ENCODE measurements at places on chromosomes 1 and 21.
A peak's percentile ranks its signal among the peaks of the same experiment; 100 is the strongest.

DNA sequence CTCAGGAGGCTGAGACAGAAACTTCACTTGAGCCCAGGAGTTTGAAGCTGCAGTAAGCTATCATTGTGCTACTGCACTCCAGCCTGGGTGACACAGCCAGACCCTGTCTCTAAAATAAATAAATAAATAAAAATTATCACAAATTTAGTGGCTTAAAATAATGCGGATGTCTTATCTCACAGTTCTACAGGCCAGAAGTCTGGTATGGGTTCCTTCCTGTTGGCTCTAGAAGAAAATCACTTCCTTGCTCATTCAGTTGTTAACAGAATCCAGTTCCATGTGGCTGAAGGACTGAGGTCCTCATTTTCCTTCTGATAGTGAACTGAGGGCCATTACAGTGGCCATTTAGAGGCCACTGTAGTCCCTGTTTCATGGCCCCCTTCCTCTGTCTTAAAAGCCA, 94.6 kb upstream of the S1PR1 start:
- DNase-seq: no peak

DNA sequence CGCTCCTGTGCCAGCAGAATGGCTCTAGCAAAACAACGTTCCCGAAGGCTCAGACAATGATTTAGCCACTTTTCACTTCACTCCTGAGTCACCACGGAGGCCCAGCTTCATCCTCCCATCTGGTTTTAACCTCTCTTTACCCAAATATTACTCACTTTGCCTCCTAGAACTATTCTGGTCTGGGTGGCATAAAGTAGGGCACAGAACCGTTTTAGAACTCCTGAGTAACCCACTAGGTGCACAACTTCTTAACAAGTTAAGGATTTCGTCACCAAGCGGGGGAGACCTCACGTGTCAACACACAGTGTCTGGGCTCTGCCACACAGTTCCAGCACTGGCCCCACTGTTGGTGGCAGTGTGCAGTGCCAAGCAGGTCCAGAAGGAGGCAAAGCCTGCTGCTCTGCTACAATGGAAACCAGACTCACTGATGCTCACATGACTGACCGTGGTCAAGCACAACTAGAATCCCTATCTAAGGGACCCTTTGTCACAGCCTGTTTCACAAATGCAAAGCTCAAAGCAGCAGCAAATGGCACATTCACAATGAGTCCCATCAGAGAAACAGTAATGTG, 121.7 kb downstream of the SIPA1L2 start:
- DNase-seq: no peak

DNA sequence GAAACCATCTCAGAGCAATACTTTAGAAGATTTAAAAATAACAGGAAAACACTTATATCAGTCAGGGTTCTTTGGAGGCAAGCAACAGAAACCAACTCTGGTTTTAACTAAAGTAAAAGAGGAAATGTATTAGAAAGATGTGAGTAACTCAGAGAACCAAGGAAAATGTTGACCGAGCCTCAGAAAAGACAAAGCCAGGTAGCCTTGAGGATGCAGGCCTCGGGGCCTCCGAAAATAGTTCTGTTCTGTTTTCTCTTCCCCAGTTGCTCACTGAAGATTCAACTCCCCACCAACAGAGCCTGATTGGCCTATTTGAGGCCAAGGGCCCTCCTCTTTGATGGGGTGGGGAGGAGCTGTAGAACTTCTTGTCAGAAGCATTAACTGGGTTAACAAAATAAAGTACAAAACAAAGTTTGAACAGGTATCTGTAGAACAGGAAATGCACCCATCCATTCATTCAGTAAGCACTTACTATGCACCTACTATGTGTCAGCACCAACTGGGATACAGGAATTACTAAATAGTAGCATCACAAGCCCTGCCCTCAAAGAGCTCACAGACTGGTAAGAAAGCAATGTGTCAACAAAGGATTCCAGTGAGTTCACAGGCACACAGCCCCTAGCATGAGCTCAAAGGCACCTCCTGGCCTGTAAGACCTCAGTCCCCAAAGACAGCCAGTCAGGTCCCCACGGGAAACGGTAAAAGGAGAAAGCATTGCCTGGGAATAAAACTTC, 12.6 kb downstream of the SLAMF8 start:
- DNase-seq: no peak

DNA sequence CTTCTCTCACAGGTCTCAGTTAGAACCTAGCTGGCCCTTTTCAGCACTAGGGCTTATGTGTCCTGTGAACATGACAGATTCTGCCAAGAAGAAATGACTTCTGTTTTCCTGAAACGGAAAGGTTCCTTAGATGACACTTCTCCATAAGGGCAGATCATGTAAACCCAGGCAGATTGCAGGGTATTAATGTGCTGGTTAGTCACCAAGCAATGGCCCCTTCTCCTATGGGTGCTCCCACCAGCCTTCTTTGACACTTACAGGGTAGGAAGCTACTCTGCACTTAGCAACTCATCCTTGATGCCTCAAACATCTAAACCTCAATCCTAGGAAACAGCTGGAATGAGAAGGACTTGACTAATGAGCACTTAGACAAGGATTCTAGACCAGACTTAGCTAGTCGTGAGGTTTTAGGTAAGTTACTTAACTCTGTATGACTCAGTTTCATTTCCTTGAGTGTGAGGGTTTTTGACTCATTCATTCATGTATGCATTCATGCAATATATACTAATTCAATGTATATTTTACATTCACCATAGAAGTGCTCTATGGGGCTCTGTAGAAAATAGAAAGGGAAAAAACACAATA, 74.1 kb upstream of the PLXNA2 start:
- no peak for DNase-seq

- DNase-seq: no peak
These were observed 574.9 kb upstream of the CAMK1G start for GRCh38 chr1:209008586-209008985.

- peak; percentile 56 for DNase-seq
These were observed 292.8 kb upstream of the VAMP3 start for GRCh38 chr1:7478142-7478790.

DNA sequence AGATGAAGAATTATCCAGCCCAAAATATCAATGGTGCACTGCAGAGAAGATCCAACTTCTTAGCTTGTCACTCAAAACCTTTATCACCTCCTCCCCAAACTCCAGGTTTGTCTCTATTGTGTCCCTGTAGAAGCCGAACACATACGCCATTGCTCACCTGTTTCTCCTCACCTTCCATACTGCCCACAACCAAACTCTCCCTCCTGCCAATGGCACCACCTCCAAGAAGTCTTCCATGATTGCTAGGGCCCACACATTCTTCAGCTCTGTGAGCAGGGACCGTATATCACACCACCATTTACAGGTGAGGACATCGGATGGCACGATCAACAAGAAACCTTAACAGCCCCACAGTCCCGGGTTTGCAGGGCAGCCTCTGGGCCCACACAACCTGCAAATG, 2.2 kb downstream of the LAPTM5 start:
- DNase-seq: no peak

GRCh38 chr1:79903321-79903720, 896.8 kb upstream of the ADGRL4 start:
- no peak for DNase-seq

DNA sequence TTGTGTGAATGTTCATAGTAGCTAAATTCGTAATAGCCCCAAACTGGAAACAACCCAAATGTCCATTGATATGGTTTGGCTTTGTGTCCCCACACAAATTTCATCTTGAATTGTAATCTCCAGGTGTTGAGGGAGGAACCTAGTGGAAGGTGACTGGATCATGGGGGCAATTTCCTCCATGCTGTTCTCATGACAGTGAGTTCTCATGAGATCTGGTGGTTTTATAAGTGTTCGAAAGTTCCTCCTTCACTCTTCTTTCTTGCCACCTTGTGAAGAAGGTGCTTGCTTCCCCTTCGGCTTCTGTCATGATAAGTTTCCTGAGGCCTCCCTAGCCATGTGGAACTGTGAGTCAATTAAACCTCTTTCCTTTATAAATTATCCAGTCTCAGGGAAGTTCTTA, 11.3 kb downstream of the UBE2G2 start:
- no peak for DNase-seq

DNA sequence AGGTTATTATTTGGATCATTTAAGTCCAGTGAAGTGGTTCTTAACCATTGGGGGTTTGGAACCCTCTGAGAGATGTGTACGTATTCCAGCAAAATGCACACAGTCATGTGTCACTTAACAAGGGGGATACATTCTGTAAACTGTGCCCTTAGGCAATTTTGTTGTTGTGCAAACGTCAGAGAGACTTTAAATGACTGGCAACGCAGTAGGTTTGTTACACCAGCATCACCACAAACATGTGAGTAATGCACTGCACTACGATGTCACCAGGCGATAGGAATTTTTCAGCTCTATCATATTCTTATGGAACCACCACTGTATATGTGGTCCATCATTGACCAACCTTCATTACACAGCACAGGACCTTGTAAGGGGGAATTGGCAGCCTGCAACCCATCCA, 11.9 kb downstream of the AHCYL1 start:
- no peak for DNase-seq

- DNase-seq: no peak
These were observed 1.1 kb downstream of the ZSWIM5 start for GRCh38 chr1:45205011-45205909.

- no peak for DNase-seq
These were observed 21.9 kb upstream of the XPR1 start for GRCh38 chr1:180609643-180610555.

DNA sequence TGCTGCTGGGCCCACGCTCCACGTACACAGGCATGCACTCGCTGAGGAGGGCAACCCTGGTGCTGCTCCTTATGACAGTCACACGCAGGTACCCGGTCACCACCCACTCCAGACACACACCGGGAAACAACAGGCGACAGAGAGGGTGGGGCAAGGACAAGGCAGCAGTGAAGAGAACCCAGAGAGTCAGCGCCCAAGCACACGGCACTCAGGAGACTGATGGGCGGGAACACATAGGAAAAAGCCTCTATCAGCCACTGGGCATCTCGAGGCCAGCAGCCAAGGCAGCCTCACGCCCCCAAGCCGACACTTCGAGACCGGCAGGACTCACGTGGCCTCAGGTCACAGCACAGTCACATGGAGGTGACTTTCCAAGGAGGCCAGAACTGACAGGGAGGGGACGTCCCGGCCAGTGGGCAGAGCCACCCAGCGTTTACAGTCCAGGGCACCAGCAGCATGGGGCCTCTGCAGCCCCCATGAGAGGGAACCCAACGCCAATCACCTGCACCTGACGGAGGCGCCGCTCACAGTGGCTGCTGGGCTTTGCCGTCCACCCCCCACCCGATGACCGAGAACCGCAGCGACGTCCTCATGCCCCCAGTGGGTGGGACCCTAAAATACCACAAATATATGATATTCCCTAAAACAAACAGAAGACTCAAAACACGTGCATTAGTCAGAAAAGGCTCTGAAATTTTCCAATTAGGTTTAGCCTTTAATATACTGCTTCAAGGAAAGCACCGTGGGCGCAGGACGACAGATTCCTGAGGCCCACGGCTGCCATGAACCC, 19.7 kb downstream of the PTTG1IP start:
- no peak for DNase-seq

DNA sequence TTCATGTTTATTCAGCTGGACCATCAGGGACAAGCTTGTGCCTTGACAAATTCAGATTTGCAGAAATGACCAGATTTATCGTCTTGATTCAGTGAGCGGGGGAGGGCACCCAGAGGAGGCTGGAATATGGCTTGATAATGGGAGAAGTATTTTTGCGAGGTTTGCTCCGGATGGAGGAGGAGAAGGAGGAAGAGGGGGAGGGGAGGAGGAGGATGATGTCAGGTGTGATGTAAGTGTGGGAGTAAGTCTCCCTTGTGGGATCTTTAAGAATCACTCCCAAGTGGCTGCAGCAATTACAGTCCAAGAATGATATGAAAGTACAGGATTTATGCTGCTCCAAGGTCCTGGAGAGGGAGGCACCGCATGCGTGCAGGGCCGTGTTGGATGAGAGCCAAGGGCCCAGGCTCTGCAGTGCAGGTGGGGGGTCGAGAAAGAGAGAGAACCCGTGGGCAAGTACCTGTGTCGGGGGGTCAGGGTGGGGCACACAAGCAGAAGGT, 5.6 kb upstream of the ZNF496 start:
- DNase-seq: no peak

DNA sequence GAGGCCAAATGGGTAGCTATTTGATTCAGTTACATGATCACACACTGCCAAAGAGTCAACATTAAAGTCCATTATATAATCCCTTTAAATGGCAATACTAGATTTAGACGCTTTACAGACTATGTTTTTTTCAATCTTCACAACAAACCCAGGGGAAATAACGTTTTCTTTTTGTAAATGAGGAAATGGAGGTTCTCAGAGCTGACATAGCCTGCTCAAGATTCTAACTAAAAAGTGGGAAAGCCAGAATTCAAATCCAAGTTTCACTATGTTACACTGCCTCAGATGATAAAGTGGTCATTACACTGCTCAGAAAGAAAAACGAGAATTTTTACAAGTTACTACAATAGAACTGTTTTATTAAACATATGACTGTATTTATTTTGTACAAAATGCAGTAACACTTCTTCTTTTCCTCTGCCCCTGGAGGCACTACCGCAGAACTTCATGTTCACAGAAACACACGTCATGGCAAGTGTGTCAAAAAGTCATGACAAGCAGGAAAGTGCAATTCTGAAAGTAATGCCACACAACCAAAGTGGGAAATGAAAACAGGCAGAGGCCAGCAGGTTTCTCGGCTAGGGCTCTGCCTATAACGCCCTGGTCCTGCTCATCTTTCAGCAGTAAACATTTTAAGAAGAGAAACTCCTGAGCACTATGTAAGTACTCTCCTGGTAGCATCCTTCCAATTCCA, 19.0 kb downstream of the THEMIS2 start:
- DNase-seq: no peak

DNA sequence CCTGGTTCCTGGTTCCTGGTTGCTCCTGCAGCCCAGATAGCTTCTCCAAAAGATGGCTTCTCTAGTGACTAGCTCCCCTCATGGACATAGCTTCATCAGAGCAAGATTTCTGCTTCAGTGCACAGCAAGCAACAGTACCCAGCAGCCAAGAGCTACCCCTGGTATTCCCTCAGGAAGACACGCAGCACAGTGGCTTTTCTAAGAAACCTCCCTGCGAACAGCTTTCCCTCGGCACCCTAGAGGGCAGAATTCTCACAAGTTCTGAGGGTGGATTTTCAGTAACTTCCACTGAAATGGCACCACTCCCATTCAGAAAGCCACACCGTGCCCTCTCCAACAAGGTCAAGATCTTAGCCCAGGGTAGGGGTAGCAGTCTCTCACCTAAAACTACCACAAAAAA, 128.2 kb downstream of the EIF4G3 start:
- no peak for DNase-seq

- DNase-seq: no peak
These were observed 11.3 kb downstream of the TMCC2 start for GRCh38 chr1:205239078-205239477.

DNA sequence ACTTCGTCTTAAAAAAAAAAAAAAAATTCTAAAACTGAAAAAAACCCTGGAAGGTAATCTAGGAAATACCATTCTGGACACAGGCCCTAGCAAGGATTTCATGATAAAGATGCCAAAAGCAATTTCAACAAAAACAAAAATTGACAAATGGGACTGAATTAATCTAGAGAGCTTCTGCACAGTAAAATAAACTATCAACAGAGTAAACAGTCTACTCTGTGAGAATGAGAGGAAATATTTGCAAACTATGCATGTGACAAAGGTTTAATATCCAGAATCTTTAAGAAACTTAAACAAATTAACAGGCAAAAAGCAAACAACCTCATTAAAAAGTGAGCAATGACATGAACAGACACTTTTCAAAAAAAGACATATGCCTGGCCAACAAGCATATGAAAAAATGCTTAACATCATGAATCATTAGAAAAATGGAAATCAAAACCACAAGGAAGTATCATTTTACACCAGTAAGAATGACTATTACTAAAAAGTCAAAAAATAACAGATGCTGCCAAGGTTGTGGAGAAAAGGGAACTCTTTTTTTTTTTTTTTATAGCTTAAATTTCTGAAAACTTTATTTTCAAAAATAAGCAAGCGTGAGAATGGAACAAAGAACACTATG, 29.4 kb upstream of the RNPC3 start:
- DNase-seq: no peak

Measured in D341Med (cell line).